ENCODE measurements at places on chromosomes 1 and 21.

DNA sequence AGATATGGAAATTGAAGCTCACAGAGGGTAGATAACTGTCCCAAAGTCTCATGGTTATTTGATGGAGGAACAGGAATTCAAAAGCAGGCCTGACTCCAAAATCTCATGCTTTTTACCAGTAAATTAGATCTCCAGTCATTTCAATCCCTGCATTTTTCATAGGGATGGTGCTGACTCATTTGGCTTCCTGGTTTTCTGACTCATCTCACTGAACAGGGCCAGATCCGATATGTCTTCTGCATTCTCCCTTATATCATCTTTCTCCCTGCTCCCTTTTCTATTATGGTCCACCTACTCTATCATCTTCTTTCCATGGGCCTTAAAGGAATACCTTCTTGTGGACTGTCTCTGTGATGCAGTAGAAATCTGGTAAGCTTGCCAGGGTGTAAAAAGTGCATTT lies 187.2 kb downstream of the FGGY start:
- DNase-seq, result no peak

- DNase-seq, result no peak
Measured at GRCh38 chr1:237444120-237444790, 402.3 kb downstream of the RYR2 start.

- no peak for DNase-seq
Measured at GRCh38 chr1:223519116-223519515, 125.9 kb downstream of the CCDC185 start.

DNA sequence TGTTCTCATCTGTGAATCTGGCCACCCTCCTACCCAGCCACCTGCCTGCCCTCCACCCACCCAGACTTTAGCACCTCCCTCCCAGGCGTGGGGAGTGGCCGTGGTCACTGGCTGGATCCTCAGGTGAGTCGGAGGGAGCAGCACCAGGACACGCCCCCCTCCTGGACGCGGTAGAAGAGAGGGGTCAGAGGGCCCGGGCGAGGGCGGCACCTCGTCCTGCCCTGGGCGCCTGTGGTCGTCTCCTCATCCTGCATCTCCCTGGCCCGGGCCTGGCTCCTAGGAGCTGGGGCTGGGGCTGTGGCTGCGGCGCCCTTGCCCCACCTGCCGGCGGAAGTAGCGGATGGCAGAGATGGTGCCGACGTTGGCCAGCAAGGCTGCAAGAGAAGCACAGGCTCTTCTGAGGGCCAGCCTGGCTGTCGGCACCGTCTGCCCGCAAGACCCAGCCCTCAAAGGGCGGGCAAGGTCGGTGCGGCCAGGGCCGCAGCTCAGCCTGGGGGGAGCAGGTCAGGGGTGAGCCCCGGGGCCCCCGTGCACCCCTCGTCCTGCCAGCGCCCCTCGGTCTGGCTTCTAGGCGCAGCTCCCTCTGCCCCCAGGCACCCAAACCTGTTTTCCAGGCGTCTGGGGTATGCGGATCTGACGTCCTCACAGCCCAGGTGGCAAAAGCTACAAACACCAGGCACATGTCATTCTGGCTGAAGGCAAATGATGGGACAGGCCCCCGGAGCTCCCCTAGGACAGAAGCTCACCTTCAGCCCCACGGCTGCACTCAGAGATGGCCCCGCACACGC lies 5.8 kb downstream of the PERM1 start:
- DNase-seq, result no peak

- no peak for DNase-seq
Measured at GRCh38 chr1:206693029-206693428, 8.3 kb downstream of the MAPKAPK2 start.

DNA sequence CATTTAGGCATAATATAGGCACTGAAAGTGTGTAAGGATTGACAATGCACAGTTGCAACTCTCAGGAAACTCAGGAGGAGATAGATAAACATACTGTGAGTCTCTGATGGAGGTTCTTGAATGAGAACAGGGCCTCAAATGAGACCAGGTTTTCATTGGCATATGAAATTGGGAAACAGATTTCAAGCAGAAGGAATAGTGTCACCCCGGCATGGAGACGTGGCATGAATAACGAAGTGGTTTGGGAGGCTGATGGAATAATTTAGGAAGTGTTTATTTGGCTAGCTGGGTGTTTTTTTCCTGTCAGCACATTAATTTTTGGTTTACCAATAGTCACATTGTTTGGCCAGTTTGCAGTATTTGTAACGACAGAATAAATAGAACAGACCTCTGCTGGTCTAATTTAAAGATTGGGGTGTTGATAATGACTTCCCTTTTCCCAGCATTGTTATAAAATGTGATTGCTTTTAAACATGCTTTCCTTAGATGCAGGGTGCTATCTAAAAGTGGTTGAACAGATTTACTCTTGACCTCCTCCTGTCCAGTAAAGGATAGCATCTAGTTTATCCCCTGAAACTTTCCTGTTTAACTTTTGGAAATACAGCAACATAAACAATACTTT lies 132.0 kb downstream of the C1orf21 start:
- no peak for DNase-seq

DNA sequence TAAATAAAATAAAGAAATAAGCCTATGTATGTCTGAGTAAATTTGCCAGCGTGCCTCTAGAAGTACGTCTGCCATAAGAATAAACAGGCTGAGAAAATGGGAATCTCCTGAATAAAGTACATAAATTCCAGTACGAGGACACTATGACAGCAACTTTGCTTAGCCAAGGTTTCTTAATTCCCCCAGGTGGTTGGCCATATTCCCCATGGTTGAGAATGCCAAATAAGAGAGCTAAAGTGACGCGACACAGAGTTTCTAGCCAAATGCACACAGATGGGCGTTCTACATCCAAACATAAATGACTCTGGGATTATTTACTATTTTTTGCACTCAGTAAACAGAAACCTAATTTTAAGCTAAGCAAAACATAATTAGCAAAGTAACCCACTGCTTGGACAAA lies 19.5 kb downstream of the KCNH1 start:
- no peak for DNase-seq

DNA sequence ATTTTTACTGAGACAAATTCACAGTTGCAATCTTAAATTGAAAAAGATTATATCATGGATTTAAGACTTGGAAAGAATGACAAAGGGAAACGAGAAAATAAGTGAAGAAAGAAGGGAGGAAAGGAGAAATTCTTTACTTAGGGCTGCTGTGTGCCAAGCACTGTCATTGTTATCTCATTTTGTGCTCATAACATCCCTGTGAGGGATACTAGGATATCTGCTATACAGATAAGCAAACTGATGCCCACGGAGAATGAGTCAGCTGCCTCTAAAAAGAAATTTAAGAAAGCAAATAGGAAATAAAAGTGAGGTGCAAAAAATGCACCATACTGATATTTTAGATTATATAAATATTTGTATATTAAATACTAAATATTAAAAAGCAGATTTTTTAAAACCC lies 183.6 kb upstream of the NR5A2 start:
- no peak for DNase-seq
